ENCODE measurements at places on chromosomes 12 and 14. TPM values are rescaled to one million over a fixed set of nuclear protein-coding genes. Genes with fewer than 3 reads are reported as not detected.
A peak's percentile ranks its signal among the peaks of the same experiment; 100 is the strongest.

DNA sequence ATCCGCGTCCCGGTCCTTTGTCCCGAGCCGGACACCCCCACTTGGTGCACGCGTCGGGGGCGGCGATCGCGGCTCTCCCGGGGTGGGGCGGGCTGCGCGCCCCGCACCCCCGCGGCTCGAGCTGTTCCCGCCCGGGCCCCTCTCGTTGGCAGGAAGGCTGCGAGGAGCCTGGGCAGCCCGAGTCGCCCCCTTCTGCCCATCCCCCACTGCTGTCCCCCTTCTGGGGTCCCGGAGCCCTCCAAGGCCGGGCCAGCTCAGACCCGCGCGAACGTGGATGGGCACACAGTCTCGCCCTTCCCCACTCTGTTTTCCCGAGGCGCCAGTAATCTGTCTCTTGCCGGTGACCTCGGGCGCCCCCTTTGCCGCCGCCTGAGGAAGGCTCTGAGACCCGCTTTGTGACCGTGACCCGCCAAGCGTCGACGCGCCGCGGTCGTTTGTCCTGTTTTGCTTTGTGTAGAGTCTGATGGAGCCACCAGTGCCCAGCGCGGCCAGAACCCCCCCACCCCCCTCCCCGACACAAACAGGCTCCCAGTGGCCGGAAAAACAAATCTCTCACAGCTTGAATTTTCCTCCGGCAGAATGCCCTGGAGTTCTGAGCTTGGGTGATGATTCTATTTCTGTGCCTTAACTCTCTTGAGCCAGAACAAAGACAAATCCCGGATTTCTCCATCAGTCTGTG is 610 bp downstream of the C14orf132 start:
- no peaks in the 10 kb centered on the region for H3K4me1 ChIP-seq
- peak; percentile 83 for DNase-seq
- peaks cover 34% of the 10 kb centered on the region for H3K27me3 ChIP-seq
- H3K36me3 ChIP-seq = no peaks in the 10 kb centered on the region
- H3K27ac ChIP-seq = peak overlapping the region; percentile 81

DNA sequence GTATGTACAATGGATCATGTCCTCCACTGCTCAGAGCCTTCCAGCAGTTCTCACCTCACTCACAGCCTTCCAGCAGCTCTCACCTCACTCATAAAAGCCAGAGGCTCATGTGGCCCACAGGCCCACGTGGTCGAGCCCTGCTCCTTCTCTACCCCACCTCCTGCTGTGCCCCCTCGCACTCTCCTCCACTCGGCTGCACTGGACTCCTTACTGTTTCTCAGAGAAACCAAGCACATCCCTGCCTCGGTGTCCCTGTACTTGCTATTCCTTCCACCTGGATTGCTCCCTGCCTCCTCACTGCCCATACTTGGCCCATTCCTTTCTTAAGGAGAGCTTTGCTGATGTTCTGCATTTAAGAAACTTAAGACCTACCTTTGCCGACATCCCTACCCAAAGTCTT is 219.7 kb downstream of the ZFP36L1 start:
- DNase-seq = no peak
- no peaks in the 10 kb centered on the region for H3K4me1 ChIP-seq
- no peaks in the 10 kb centered on the region for H3K27me3 ChIP-seq
- H3K36me3 ChIP-seq = no peaks in the 10 kb centered on the region
- no peak overlapping the region for H3K27ac ChIP-seq
- H3K4me3 ChIP-seq = no peak overlapping the region

CFAP73 gene
- not detected for total RNA-seq

DNA sequence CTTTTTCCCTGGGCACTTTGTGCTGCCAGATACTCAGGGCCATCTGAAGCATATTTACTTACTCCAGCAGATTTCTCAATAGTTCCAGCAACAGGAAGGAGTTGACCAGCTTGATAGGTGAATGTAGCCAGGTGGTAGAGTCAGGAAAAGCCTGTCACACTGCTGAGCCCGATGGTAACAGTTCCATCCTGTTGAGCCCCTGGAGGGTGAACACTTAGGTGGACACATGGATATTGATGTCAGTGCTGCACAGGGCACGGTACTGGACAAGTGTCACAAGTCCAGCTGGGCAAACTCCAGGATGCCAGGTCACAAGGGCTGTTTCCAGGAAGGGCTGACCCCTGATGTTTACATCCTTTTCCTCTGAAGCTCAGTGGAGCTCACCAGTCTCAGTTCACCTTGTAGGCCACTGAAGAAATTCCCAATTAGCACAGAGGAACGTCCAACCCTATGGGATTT is 2.3 kb upstream of the SMOC1 start:
- no peak overlapping the region for H3K4me3 ChIP-seq
- H3K27me3 ChIP-seq = peaks cover 57% of the 10 kb centered on the region
- no peak overlapping the region for H3K27ac ChIP-seq
- no peaks in the 10 kb centered on the region for H3K36me3 ChIP-seq
- no peak for DNase-seq

TUBA1C gene
- total RNA-seq = 668 TPM

- H3K4me3 ChIP-seq = no peak overlapping the region
- peaks cover 72% of the 10 kb centered on the region for H3K36me3 ChIP-seq
- no peak for DNase-seq
- H3K27me3 ChIP-seq = no peaks in the 10 kb centered on the region
- no peak overlapping the region for H3K27ac ChIP-seq
- no peaks in the 10 kb centered on the region for H3K4me1 ChIP-seq
These were observed 105.1 kb downstream of the KTN1 start for GRCh38 chr14:55684956-55685584.

GRCh38 chr12:69437073-69437472 is 33.1 kb upstream of the FRS2 start:
- H3K27ac ChIP-seq = no peak overlapping the region
- no peak overlapping the region for H3K4me3 ChIP-seq
- DNase-seq = no peak
- H3K27me3 ChIP-seq = no peaks in the 10 kb centered on the region
- H3K4me1 ChIP-seq = peaks cover 34% of the 10 kb centered on the region

TSPAN9 gene
- 73.5 TPM for total RNA-seq

SLC10A1 gene
- total RNA-seq = not detected

LGALS3 gene
- 1.0 TPM for total RNA-seq

- no peak for DNase-seq
- no peaks in the 10 kb centered on the region for H3K4me1 ChIP-seq
- no peaks in the 10 kb centered on the region for H3K36me3 ChIP-seq
- H3K4me3 ChIP-seq = no peak overlapping the region
These were observed 161.3 kb downstream of the KITLG start for GRCh38 chr12:88418856-88419497.

DNA sequence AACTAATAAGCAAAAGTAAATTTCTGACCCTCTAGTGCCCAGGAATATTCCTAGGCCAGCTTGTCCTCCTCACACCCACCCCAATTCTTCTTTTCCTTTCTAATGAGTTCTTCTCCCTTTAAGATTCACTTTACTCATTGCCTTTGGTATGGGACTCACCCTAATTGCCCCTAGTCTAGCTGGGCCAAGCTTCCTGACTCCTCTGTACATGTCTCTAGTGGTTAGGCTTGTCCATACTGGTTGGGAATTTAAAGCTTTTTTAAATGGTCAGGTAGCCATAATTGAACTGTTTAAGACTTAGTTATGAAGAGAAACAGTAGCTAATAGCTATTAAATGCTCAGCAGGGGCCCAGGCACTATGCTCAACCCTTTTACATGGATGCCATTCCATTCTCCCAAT is 248.2 kb downstream of the C12orf42 start:
- H3K4me1 ChIP-seq = no peaks in the 10 kb centered on the region
- H3K36me3 ChIP-seq = no peaks in the 10 kb centered on the region
- no peak overlapping the region for H3K4me3 ChIP-seq
- H3K27me3 ChIP-seq = no peaks in the 10 kb centered on the region

GRCh38 chr14:31230573-31230958 is 23.0 kb upstream of the HECTD1 start:
- no peak overlapping the region for H3K4me3 ChIP-seq
- H3K27me3 ChIP-seq = no peaks in the 10 kb centered on the region
- H3K27ac ChIP-seq = no peak overlapping the region
- no peak for DNase-seq

- H3K27ac ChIP-seq = no peak overlapping the region
- H3K4me1 ChIP-seq = no peaks in the 10 kb centered on the region
- DNase-seq = no peak
- H3K36me3 ChIP-seq = no peaks in the 10 kb centered on the region
- H3K27me3 ChIP-seq = no peaks in the 10 kb centered on the region
These were observed 59.4 kb upstream of the AMIGO2 start for GRCh38 chr12:47139000-47139681.

DNA sequence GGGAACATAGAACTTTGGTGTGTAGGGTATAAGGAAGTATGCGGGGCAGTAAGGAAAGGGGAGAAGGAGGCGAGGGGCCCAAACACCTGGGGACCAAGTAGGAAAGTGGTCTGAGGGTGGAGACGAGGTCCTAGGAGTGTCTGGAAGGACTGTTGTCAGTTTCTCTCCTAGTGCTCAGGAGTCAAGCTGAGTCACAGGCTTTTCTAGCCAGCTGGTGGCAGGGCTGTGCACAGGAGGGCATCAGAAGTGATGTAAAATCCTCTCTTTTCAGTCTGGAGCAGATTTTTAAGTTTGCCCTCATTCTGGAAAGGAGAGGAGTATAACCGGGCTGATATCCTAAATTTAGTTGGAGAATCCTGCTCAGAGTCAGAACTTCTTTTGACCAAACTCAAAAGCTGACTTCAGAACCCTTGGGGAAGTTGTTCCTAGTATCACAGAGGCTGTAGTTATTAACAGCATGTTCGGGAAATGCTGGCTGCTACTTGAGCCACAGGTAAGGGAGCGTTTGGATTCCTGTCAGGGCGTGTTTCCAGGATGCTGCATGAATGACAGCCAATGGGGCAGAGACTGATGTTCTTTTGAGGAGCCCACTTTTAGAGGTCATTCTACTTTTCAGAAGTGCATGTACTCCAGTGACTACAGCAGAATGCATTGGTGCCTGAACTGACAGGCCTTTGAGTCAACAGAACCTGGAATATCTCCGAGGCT is 19.3 kb downstream of the ZNF664 start:
- H3K27me3 ChIP-seq = no peaks in the 10 kb centered on the region
- no peak for DNase-seq
- peaks cover 12% of the 10 kb centered on the region for H3K4me1 ChIP-seq
- H3K27ac ChIP-seq = no peak overlapping the region

- peak overlapping the region; percentile 67 for H3K4me3 ChIP-seq
- no peaks in the 10 kb centered on the region for H3K36me3 ChIP-seq
- no peak overlapping the region for H3K27ac ChIP-seq
- DNase-seq = peak; percentile 86
- H3K27me3 ChIP-seq = peaks cover 33% of the 10 kb centered on the region
These were observed 68.5 kb upstream of the CAPRIN2 start for GRCh38 chr12:30823156-30823699.

DNA sequence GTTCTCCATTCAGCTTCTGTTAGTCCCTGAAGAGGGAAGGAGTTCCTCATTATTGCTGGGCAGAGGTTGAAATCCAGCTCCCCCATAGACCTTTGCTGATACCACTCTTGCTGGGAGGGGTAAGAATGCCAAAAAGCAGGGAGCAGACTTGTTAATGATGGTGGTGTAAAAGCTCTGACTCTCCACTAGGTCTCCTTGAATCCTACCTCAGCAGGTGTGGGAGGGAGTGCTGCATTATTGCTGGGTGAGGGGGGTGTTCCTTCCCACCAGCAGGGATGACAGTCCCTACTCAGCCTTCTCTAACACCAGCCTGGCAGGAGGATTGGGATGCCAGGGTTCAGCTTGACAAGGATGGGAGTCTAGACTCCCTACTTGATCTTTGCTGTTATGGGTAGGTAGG is 185.8 kb upstream of the NOS1 start:
- peak; percentile 58 for DNase-seq
- H3K4me1 ChIP-seq = no peaks in the 10 kb centered on the region
- H3K27me3 ChIP-seq = no peaks in the 10 kb centered on the region
- H3K27ac ChIP-seq = no peak overlapping the region
- H3K36me3 ChIP-seq = no peaks in the 10 kb centered on the region

PRB2 gene
- total RNA-seq = not detected

DNA sequence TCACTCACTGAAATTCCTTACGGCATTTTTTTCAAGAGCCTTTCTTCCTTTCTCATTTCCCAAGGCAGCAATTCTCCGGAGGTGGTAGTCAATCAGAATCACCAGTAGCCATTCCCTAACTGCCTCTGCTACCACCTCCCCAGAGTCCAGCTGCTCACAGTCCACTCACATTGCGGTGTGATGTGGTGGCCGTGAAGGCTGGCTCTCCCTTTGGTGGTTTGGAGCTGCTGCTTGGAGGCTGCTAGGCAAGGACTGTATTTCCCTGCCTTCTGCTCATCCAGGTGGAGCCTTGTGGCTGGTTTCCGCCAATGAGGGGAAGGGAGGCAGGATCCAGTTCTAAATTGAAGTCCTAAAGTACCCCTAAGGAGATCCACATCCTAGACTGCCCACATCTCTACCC is 222.0 kb downstream of the ANO2 start:
- no peaks in the 10 kb centered on the region for H3K4me1 ChIP-seq
- peak; percentile 50 for DNase-seq
- no peak overlapping the region for H3K27ac ChIP-seq
- no peaks in the 10 kb centered on the region for H3K36me3 ChIP-seq

IPO4 gene
- total RNA-seq = 51.1 TPM

- no peaks in the 10 kb centered on the region for H3K36me3 ChIP-seq
- DNase-seq = no peak
- H3K27ac ChIP-seq = no peak overlapping the region
These were observed 335.0 kb downstream of the PCNX1 start for GRCh38 chr14:71242237-71242748.

- peak; percentile 71 for DNase-seq
- H3K4me3 ChIP-seq = no peak overlapping the region
- H3K27me3 ChIP-seq = no peaks in the 10 kb centered on the region
These were observed 150.6 kb upstream of the TBX3 start for GRCh38 chr12:114834621-114835020.

DNA sequence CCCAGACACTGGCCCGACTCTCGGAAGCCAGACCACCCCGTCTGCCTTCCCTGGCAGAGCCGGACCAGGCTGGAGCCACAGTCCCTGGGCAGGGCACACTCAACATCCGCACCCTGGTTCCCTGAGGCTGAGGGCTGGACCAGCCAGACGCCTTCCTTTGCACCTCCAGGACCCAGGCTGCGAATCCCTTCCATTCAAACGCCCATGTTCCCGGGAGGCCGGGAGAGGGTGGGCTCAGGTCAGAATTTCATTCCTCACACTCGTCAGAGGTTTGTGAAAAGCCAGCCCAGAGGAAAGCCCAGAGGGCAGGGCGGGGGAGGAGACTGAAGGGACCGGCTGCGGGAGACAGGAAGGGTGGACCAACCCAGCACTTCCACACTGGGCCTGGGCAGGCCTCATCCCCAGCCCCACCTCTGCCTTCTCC is 58.7 kb downstream of the LRRC74A start:
- H3K4me1 ChIP-seq = peaks cover 5% of the 10 kb centered on the region
- DNase-seq = peak; percentile 79
- H3K27me3 ChIP-seq = no peaks in the 10 kb centered on the region
- H3K4me3 ChIP-seq = no peak overlapping the region
- H3K36me3 ChIP-seq = no peaks in the 10 kb centered on the region

EEF1AKMT3 gene
- 12.6 TPM for total RNA-seq
